ENCODE measurements at places on chromosomes 1 and 21. TPM values are rescaled to one million over a fixed set of nuclear protein-coding genes. Genes with fewer than 3 reads are reported as not detected.

SDC3 gene
- total RNA-seq = 40.1 TPM

TENT5C gene
- 1.4 TPM for total RNA-seq

OR2G6 gene
- not detected for total RNA-seq

MFAP2 gene
- 63.1 TPM for total RNA-seq

F3 gene
- 58.5 TPM for total RNA-seq

ROR1 gene
- total RNA-seq = 2.7 TPM

ADORA1 gene
- 2.8 TPM for total RNA-seq

KCNJ9 gene
- 0.05 TPM for total RNA-seq

CYP2J2 gene
- total RNA-seq = 1.1 TPM

AMY1C gene
- not detected for total RNA-seq

GBP2 gene
- 0.98 TPM for total RNA-seq

SAMSN1 gene
- total RNA-seq = 0.57 TPM

GRCh38 chr1:30756545-30757351 is 826 bp downstream of the LAPTM5 start:
- DNase-seq = no peak

- no peak for DNase-seq
Measured at GRCh38 chr1:166083887-166084286, 82.9 kb downstream of the FAM78B start.

GRCh38 chr1:18266391-18266790 is 158.8 kb downstream of the IGSF21 start:
- DNase-seq = no peak

DNA sequence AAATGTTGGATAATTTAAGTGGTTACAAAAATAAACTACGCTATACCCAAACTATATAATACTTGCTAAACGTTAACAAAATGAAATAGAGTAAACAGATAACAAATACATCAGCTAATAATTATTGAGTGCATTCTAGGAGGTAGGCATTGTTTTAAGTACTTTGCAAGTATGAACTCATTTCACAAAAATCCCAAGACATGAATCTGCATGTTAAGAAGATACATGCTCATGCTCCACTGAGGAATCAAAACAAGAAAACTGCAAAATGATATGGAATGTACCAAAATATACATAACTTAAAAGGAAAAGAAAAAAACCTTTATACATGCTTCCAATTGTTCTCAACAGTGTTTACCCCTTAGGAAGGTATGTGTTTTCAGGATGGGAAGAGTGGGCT is 2.5 kb downstream of the FRRS1 start:
- no peak for DNase-seq

DNA sequence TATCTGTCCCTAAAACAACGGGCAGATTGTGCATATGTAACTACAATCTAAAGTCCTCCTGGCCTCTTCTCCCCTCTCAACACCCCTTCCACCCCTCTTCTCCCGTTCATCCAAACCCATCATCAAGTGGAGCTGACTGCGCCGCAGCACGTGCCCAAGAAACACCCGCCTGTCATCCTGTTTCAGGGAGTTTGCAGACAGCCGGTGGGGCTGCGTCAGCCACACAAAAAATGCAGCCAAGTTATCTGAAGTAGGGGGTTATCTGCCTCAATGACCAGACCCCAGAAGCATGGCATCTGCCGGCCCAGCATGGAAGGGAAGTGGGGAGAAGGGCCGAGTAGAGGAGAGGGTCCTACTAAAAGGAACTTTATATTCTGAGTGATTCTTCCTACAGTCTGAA is 49.0 kb downstream of the GPR161 start:
- DNase-seq = no peak

DNA sequence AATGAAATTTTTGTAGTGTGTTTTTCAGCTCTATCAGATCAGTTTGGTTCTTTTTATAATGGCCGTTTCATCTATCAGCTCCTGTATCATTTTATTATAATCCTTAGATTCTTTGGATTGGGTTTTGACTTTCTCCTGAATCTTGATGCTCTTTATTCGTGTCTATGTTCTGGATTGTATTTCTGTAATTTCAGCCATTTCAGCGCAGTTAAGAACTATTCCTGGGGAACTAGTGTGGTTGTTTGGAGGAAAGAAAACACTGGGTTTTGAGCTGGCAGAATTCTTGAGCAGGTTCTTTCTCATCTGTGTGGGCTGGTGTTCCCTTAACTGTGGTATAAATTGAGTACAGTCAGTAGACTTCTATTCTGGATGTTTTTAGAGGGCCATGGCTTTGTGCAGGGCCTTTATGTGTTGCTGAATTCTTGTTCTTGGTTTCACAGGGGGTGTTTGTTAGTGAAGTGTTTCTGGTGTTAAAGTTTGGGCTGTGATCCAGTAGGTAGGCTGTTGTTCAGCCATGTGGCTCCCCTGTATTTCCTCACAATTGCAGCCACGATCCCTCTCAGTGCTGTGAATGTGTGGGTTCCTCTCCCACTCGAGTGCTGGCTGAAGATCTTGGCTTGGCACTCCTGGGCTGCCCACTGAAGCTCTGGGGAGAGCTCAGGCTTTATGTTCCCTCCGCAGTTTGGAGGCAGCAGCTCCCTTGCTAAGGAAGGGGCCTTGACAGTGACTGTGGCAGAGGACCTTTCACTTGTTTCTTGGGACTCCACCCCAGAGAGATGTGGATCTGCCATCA is 56.0 kb upstream of the CCDC190 start:
- DNase-seq = no peak

- no peak for DNase-seq
Measured at GRCh38 chr1:208201229-208201628, 43.0 kb downstream of the PLXNA2 start.

- no peak for DNase-seq
Measured at GRCh38 chr1:205456383-205456867, 580 bp upstream of the BLACAT1 start.

- no peak for DNase-seq
Measured at GRCh38 chr1:33986390-33987095, 122.7 kb downstream of the HMGB4 start.

- DNase-seq = no peak
Measured at GRCh38 chr1:112359961-112360767, 35.9 kb upstream of the CTTNBP2NL start.

DNA sequence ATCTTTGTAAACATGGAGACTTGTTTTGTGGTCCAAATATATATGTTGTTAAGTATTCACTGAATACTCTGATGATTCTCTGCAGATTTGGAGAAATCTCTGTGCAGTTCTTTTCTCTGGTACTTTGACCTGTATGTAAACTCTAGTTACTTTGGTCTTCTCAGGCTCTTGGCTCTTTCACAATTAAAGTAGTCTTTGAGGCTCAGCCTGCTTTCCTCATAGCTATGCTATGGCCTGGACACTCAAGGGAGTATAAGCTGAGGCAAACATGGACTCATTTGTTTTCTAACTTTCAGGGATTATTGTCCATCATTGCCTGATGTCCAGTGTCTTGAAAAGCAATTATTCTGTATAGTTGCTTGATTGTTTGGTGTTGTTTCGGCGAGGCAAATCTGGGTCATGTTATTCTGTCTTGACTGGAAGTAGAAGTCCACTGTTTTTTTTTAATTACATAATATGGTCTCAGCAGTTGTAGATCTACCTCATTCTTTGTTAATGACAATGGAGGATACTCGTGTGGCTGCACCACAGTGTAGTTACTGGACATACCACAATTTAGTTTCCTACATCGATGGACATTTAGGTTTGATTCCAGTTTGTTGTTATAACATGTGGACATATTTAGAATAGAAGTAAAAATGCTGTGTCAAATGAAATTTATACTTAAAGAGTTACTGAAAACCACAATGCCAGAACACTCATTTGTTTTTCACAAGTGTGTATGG is 9.2 kb downstream of the PTBP2 start:
- DNase-seq = no peak

DNA sequence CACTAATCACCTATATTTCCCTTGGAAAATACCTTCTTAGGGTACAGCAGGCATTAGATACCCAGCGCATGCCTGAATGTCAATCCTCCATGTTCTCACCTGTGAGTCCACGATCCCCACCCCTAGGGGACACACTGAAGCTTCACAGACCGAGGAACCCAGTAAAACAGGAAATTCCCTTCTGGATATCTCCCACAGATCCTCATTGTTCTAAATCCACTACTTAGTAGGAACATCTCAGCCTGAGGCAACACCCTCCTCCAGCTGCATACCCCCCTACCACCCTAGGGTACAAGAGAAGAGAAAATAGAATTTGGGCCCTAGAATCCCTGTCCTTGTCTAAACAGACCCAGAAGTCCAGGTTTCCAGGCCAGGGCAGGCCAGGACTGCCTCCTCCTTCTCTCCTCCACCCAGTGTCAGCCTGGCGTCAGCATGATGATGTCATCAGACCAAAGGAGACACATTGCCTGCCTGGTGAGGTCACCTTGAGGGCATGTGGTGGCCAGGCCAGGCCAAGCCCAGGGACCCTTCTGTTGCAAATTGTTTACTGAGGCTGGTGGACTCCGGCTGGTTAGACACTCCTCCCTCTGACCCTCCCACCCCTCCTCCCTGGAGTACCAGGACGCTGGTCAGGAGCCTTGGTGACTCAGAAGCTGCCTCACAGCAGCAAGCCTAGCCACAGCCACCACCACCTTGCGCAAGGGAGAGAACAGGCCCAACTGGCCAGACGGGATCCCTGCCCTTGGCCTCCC is 6.2 kb downstream of the NECTIN4 start:
- DNase-seq = peak; percentile 89

DNA sequence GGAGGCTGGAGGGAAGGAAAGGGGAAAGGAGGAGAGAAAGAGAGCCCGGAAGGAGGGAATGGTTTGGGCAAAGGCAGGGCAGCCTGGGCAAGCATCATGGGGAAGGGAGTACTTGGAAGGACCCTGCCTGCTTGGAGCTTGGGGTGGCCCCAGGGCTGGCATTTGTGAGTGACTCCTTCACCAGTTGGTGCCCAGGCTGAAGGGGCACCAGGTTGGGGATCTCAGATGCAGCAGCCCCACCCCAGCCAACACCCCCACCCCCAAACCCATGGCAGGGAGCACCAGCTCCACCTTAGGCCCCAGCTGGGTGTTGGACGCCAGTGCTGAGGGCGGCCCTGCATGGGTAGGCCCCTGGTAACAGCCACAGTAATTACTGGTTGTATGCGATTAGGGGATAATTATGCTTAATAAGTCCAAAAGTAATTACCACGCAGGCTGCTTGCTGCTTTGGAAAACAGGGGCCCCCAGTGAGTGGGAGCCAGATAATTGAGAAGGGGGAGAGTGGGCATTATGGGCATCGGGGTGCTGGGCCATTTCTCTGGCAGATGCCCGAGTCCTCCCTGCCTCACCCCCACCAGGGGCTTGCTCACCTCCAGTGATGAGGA is 78.3 kb downstream of the VWA5B1 start:
- DNase-seq = no peak

- DNase-seq = peak; percentile 6
Measured at GRCh38 chr1:82775406-82776000, 974.8 kb downstream of the ADGRL2 start.

- peak; percentile 13 for DNase-seq
Measured at GRCh38 chr1:175373786-175374623, 181.4 kb upstream of the KIAA0040 start.

DNA sequence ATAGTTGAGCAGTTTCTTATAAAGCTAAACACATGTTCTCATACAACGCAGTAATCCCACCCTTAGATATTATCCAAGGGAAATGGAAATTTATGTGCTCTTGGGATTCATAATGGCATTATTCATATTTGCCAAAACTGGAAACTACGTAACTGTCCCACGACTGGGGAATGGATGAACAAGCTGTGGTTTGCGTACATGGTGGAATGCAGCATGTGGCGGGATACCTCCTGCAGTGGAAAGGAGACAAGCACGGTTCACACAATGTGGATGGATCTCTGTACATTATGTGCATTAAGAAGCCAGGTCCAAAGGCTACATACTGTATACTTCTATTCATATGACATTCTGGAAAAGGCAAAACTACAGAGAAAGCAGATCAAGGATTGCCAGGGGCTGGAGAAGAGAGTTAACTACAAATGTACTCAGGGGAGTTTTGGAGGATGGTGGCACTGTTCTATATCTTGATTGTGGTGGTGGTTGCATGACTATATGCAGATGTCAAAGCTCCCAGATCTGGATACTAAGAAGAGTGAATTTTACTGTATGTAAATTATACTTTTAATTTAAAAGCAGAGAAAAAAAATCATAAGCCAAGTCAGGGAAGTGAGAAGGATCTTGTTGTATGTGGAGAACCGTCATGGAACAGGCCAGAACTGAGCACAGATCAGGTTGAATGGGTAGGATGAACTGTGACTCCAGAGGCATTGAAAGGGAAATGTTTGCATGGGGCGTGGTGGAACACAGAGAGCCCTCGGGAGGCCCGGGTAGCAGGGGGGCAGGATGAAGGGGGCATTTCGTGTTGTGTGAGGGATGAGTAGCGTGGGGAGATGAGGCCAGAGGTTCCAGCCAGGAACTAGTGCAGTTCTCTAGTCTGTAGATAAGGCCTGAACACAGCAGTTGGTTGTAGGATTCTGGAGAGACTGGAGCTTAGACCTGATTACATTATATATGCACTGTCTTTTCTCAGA is 90.7 kb downstream of the GALNT2 start:
- DNase-seq = no peak

- no peak for DNase-seq
Measured at GRCh38 chr1:43315481-43315880, 14.7 kb downstream of the TIE1 start.

DNA sequence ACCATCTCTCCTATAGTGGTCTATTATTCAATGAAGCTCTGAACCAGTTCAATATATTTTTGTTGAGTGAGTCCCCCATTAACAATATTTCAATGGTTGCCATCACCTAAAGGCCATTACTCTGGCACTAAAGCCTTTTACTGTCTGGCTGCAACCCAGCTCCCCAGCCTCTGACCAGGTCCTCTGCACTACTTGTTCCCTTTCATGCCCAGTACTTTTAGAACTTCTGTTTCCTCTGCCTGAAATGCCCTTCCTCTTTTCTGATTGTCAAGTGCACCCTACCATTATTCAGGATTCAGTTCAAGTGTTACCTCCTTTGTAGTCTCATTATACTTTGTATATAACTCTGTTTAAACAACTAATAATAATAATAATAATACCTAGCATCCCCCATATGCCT is 30.4 kb upstream of the ZFYVE9 start:
- DNase-seq = no peak

- no peak for DNase-seq
Measured at GRCh38 chr1:41813755-41814745, 104.7 kb downstream of the HIVEP3 start.

- DNase-seq = no peak
Measured at GRCh38 chr1:10019561-10019960, 13.2 kb upstream of the UBE4B start.

- DNase-seq = no peak
Measured at GRCh38 chr1:118896416-118896815, 91.7 kb downstream of the TBX15 start.

GRCh38 chr21:21163904-21164303 is 165.7 kb downstream of the NCAM2 start:
- peak; percentile 7 for DNase-seq

Measured in HCT116 (cell line).